ENCODE measurements at places on chromosomes 2 and 18.

DNA sequence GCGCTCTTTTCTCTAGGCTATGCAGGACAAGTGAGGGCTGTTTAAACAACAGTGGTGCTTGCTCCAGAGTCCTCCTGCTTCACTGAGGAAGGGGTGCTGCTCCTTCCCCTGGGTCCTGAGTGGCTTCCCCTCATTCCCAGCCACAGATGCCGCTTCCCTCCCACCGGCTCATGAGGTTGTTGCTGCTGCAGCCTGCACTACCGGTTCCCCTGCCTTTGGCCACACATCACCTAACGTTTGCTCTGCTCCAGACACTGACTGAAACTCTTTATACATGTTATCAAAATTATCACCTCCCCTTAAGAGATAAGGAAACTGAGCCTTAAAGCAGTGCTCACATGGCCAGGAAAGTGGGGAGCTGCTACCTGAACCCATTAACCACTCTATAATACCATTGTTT, 130.8 kb upstream of the LGALSL start:
- DNase-seq = no peak

- DNase-seq = no peak
These were observed 57.7 kb downstream of the METTL4 start for GRCh38 chr18:2513616-2514015.

DNA sequence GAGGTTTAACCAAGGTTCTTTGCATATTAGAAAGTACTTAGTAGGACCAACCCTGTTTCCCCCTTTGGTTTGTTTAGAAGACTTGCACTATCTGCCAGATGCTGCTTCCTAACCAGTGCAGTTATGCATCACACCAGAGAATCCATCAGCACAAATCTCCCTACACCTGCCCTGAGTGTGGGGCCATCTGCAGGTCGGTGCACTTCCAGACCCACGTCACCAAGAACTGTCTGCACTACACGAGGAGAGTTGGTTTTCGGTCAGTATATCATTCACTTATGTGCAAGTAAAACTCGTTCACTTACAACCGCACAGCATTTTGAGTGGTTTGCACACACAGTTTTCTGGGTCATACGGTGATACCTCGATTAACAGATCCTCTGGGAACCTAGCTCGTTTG, 69.7 kb downstream of the ZNF532 start:
- no peak for DNase-seq

DNA sequence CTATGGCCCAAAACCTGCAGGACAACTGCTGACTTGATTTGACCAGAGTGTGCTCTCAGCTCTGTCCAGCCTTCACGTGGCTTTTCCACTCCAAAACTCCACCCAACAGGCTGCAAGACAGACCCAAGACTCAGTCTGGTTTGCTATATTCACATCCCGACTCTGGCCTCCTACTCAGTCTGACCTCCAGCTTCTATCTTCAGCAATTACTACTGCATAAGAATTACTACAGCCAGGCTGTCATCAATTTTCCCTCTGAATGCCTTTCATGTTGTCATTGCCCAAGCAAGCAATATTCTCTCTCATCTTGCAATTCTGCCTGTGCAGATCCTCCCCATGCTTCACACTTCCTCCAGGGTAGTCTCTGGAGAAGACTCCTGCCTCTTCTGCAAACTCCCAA, 53.6 kb upstream of the GYPC start:
- DNase-seq = no peak

GRCh38 chr2:84906900-84907714, 1.7 kb downstream of the TMSB10 start:
- peak; percentile 80 for DNase-seq

DNA sequence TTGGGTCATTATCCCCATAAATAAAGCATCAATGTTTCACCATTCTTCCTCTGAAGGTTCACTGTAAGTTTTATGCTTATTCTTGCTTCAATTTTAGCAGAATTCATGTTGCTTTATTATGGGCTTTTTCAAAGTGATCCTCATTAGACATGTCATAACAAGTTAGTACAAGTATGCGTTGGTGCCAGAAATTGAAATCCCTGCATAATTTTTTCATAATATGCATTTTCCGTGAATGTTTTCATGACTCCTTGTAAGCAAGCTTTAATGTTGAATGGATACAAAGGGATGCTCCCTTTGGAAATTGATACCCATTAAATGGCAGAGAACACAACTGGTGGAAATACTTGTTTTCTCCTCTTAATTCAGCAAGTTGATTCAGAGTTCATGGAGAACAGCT, 179.7 kb downstream of the ST6GAL2 start:
- no peak for DNase-seq

DNA sequence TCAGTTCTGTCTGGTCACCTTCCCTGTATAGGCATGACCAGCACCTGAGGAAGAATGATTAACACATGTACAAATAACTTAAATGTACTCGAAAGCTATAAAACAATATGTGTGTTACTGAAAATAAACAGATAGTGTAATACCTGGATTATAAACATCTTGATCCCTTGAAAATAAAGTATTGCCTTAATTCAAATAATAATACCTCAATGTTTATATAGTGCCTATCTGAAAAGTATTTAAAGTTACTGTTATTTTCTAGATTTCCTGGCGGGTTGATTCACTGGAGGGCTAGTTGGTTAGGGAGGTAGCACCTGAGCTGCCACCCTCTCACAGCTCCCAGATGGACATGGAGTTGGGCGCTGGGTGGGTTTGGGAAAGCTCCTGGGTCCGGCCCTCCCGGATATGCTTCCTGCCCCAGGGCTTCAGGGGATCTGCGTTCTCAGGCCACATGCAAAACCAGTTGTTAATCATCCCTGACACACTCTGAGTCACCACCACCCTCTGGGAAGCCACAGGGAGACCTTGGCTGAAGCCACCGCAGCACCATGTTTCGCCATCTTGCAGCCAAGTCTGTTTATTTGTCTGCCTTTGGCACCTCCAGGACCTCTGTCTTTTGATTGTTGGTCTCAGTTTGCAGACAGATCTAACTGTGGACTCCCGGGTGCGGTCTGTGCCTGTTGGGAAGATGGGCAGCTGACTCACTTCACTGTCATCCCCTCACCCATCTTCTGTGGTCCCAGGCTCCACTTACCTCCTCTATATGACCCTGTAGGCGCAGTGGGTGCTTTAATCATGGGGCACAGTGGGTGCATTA, 35.3 kb downstream of the RAB31 start:
- no peak for DNase-seq

GRCh38 chr2:16713011-16713423, 47.4 kb upstream of the CYRIA start:
- no peak for DNase-seq

DNA sequence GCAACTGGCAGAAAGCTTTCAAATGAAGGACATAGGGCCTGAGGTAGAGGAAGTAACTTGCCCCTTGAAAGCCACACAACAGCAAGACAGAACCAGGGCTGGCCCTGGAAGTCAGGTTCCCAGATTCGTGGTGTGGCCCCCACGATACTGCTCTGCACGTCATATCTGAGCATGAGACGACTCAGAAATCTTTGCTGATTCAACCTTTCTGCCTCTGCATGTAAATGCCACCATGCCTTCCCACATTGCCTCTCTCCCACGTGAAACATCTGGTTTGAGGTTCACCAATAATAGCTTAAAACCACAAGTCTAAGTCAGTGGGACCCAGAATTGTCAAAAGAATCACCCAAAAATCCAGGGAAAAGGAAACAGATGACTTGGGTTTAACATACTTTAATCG, 214.0 kb upstream of the TRIB2 start:
- DNase-seq = no peak
